ENCODE measurements at places on chromosomes 5 and 9.

GRCh38 chr5:135213027-135213386 lies 179.0 kb upstream of the PITX1 start:
- DNase-seq: no peak

DNA sequence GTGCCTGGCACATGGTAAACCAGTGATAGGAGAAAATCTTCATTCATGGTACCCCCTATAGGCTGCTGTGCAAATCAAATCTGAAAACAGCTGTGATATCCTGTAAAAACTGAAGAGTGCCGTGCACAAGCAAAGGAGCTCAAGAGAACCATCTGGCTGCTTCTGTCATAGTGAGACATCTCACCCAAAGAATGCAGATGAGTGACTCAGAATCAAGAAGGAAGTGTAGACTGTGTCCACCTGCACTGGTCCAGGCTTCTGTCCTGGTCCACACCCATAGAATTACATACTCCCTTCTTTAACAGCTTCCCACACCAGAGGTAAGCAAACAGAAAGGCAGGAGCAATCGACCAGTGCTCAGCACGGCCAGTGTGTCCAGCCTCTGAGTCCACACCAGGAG lies 195.9 kb downstream of the ASTN2 start:
- no peak for DNase-seq

DNA sequence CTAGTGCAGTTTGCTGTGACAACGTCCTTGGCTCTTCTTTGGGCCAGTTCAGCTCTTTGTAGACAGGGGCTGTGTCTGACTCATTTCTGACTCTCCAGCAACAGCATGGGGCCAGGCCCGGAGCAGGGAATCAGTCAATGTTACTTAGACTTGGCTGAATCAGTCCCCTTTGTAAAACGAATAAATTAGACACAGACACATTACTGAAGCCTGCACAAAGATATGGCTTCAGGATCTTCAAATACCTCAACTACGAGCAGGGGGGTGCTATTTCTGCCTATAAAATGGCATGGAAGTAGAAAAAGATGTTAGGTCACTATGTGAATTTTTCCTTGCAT lies 204.7 kb downstream of the TTLL11 start:
- DNase-seq: no peak

- DNase-seq: no peak
Measured at GRCh38 chr5:141590127-141590526, 28.7 kb downstream of the DIAPH1 start.

- DNase-seq: no peak
Measured at GRCh38 chr5:14149672-14150274, 6.6 kb downstream of the TRIO start.

GRCh38 chr5:66197764-66198405 lies 53.8 kb downstream of the SREK1 start:
- DNase-seq: no peak

DNA sequence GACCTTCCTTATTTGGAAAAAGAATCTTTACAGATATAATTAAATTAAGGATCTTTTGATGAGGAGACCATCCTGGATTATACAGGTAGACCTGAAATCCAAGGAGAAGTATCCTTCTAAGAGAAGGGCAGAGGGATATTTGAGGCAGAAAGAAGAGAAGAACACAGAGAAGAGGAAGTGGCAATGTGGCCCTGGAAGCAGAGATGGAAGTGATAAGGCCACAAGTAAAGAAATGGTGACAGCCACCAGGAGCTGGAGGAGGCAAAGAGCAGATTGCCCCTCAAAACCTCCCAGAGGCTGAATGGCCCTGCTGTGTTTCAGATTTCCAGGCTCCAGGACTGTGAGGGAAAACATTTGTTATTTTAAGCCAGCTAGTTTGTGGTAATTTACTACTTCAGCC lies 93.0 kb upstream of the ANKRD55 start:
- DNase-seq: no peak

- no peak for DNase-seq
Measured at GRCh38 chr9:98830554-98830953, 23.1 kb downstream of the GALNT12 start.

DNA sequence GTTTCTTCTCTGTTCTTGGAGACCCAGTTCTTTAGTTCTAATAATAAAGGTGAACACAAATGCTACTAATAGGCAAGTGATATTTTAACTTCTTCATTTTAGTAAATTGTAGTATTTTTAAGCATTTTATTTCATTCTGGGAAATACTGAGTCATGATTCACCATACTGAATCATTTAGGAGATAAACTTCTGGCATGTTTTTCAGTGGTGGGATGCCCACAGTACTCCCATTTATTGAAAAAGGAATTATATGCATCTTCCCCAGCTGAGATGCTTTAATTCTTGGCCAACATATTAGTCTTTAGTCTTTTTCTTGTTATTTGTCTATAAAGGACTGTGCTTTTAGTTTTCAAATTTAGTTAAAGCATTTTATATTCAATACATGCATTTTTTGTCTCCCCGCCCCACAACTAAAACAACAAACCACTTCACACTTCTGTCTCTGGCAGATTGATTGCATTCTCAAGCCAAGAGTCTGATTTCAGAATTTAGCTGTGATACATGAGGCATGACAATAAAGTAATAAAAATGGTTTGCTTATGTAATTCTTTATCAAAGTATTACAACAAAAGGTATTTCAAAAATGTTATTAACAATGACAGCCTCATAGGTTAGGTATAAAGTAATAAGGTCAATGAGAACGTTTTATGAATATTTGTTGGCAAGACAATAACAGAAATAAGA lies 125.2 kb upstream of the CDH18 start:
- DNase-seq: no peak

Data from activated CD8-positive, alpha-beta memory T cell treated with anti-CD3 and anti-CD28 coated beads for 1 hour (primary cell).